ENCODE measurements at places on chromosomes 4 and X.

DNA sequence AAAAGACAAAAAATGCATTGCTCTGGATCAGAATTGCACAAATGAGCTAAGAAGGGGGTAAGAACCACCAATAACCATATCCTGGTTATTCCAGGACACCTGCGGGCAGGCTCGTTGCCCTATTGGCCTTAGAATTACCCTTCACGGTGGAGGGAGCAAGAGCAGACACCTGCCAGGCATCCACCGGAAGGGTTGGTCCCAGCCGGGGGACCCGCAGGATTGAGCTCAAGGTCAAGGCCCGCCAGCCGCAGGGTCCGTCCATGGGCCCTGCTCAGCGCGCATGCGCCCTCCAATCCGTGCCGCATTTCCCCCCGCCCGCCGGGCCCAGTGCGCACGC is 575 bp downstream of the SLC25A6 start:
- peak; percentile 87 for DNase-seq

DNA sequence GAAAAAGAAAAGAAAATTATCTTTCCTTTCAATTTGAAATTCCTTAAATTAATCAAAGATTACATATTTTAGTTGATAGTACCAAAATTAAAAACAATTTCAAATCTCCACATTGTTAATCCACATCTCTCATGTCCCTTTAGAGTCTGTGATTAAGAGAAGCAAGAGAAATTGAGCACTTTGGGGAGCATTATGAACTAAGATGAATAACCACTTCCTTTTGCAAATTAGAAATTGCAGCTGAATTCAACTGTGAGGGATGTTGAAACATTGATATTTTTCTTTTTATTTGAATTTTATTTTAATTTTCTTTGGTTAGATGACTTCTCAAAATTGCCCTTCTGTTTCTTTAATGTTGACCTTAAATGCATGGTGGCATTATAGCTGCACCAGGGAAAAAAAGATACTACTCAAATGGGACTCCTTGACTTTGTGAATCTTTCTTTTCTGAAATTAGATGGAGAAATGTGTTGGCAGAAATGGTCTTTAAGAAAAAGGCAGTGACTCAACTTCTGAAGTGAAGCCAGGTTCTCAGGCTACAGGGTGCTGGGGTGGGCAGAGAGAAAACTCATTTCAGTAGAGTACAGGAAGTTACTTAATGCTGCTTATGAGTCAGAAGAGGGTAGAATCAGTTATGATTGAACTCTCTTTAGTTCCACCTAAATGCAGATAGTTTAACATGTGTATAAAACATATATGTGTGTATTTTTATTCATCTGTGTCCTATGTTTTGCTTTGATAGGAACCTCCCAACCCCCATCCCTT is 92.0 kb upstream of the TNIP3 start:
- peak; percentile 65 for DNase-seq

DNA sequence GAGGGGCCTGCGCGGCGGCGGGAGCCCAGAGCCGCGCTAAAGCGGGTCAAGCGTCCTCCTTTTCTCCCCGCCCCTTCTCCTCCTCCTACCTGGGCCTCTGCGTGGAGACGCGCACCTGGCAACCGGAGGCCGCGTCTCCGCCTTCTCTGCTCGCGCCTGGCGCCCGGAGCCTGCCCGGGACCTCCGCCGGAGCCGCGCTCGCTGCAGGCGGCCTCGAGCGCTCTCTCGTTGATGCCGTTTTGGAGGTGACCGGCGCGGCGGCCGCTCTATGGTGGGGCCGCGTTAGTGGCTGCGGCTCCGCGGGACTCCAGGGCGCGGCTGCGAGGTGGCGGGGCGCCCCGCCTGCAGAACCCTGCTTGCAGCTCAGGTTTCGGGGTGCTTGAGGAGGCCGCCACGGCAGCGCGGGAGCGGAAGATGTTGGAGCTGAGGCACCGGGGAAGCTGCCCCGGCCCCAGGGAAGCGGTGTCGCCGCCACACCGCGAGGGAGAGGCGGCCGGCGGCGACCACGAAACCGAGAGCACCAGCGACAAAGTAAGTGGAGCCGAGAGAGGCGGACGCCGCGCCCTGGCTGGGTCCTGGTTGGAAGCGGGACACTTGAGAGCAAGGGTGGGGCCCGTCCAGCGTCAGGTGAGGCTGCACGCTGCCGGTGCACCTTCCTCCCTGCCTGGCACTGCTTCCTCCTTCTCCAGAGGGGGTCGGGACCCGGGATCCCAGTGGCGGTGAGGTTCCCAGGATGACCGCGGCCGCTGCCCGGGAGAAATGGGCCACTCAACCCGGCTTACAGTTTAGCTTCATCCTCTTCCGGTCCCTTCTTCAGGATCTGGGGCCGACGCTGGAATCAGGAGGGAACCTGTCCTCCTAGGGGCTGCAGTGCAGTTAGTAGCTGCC is at the start of gene CDS1:
TSS of gene CDS1 (plus strand) at position 140 of the 888 bp plus-strand sequence. CDS start at position 415, 275 bp downstream.
- no peak for DNase-seq

DNA sequence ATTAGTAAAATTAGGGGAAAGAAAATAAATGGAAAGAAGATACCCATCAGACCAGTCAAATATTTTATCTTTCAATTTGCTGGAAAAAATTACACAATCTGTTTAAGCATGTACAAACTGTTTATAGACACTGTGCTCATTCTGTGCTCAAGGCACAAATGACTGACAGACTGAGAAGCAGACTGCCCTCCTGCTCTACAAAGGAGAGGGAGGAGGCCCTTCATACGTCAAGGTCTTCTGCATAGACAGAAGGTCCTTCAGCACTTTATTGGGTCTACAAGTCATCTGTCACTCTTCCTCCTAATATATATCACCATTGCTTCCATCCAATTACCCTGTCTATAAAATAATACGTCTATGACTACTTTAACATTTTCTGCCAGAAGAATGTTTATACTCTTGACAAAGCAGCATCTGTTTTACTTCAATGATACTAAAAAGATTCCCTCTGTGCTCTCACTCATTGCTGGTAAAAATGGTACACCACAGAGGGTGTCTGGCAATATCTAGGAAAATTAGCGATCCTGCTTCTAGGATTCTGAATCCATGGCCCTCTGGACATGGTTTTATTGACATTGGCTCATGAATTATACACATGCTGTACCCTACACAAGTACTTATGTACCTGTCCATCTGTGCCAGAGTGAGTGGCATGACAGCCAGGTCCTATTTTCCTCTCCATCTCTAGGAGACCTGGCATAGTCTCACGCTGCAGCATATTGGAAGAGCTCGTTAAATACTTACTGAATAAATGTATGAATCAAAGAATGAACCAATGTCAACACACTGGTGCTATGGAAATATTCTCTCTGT is 11.3 kb downstream of the SLC10A6 start:
- no peak for DNase-seq

DNA sequence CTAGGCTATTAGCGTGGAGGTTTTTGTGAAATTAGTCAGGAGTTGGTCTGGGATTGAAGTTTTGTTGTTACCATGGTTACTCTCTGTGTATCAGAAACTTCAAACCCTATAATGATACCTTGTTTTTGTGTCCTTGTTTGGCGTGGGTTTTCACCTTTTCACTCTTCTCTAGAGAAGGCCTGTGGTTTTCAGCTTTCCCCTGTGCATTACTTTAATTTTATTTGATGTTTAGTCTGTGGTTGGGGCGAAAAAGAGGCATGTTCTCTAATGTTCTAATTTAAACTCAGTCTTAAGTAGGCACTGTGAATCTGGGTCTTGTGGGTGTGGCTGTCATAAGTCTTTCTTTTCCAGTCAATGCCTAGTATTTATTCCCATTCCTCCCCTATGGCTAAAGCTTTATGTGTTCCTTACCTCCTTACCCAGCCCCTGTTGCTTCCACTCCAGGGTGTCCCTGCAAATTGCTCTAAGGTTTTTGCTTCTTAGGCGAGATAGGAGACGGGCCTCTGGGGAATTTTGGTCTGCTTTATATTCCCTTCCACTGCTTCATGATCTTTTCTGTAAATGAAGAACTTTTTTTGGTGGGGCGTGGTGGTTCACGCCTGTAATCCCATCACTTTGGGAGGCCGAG is 326.3 kb upstream of the ZCCHC13 start:
- DNase-seq, result no peak

DNA sequence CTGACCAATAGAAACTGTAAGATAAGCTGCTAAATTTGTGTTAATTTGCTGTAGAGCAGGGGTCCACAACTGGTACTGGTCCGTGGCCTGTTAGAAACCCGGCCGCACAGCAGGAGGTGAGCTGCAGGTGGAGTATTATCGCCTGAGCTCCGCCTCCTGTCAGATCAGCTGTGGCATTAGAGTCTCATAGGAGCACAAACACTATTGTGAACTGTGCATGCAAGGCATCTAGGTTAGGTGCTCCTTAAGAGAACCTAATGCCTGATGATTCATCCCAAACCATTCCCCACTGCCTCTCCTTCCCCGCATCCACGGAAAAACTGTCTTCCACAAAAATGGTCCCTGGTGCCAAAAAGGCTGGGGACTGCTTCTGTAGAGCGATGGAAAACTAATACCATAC is 19.7 kb downstream of the FBXW7 start:
- DNase-seq, result no peak

- no peak for DNase-seq
Observed at GRCh38 chr4:4480685-4481398, 61.0 kb downstream of the STX18 start.

DNA sequence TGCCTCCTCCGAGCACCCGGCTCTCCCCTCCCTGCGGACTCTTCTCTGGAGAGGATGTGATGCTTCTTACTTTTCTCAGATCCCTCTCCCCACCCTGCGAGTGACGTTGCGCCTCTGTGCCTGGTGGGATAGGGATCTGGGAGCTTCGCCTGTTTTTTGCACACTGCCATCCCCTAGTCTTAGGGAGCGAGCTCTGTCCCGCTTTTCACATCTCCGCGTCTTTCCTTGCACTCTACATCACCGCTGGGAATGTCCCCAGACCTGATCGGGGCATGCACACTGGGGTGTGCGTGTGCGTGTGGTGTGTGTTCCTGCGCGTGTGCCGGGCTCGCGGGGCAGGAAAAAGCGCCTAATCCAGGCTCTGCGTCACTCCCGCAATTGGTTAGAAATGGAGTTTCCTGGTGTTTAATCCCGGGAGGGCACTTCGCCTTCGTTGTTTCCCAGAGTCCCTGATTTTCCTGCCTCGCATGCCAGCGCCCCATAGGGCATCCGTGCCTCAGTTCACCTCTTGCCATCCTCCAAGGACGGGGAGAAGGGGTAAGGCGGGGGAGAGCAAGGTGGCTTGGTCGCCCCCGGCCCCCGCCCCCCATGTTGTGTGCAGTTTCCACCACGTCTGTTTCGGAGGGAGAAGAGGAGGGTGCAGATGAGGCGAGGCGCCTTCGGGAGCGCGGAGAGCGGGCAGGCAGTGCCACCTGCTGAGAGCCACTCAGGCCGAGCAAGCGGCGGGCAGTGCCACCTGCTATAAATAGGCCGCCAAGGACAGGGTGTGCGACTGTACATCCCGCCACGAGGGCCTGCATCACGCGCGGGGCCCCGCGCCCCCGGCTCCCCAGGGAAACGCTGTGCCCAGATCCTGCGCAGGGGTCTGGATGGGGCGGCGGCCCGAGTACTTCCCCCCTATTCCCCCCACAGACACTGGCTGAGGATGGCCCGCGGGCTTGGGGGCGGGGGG is 759 bp upstream of the TBC1D1 start:
- DNase-seq, result peak; percentile 3

GRCh38 chrX:70013466-70014381 is 36.0 kb downstream of the AWAT2 start:
- DNase-seq, result no peak

DNA sequence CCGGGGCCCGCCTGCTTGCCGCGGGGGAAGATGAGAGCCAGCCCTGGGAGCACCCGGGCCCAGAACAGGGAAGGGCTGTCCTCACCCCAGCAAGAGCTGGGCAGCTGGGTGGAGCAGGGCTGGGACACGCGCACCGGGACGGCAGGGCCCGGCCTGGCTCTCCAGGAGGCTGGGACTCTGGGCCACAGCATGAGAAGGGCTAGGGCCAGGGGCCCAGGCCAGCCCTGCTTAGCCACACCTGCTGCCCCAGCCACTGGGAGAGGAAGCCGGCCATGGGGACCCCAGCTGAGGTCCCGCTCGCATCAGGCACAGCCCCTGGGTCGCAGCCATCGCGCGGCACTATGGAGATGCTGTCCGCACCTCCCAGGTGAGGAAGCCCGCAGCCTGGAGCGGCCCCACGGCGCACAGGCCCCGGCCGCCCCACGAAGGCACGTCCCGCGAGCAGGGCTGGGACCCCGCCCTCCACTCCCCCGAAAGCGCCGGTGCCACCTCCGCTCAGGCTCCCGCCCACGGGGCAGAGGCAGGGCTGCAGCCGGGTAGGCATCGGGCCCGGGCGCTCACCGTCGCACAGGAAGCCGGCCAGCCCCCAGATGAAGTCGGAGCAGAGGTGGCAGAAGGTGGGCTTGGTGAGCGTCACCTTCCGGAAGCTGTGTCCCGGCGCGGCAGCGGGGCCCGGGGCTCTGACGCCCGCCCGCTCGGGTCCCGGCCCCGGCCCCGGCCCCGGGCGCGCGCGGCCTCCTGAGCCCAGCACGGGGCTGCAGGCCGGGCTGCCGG is 531 bp downstream of the DGKQ start:
- peak; percentile 22 for DNase-seq

DNA sequence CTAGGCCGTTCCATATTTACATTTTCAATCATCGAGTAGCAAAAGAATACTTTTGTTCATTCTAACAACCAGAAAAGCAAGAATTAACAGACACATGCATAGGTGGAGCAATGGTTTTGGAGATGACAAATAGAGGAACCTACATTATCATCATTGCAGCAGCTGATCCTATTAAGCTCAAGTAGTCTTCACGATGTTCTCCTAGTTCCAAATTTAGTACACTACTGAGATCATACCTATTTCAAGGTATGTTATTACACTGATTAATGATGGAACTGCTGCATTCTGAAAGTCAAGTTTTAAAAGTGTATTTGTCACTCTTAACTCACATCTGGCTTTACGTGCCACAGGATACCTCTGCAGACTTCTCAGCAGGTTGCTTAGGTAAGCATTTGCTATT is 87.4 kb downstream of the ADGRA3 start:
- no peak for DNase-seq

GRCh38 chr4:164706675-164707074 is 47.3 kb upstream of the SMIM31 start:
- DNase-seq, result no peak

DNA sequence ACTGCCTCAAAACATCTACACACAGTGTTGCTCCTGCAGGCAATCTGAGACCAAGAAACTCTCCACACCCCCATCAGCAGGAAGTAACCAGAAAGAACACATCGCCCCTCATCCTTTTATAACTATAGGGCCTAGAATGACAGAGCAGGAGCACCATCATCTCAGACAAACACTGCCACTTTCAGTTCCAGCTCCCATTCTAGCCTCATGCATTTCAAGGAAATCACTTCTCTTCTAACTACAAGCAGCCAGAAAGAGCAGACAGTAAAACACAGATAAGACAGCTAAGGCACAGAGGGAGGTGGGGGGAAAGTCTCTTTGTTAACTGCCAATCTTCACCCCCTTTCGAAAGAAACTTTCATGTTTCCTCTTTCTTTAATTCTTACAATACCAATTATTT is 102.6 kb upstream of the TENT5D start:
- DNase-seq, result no peak

GRCh38 chrX:56232221-56233082 is at the start of gene KLF8:
KLF8 (plus strand) TSS chrX:56232356; CDS start chrX:56233335, 979 bp downstream.
- DNase-seq, result no peak
